ENCODE measurements at places on chromosomes 3 and 15. TPM values are rescaled to one million over a fixed set of nuclear protein-coding genes. Genes with fewer than 3 reads are reported as not detected.
A peak's percentile ranks its signal among the peaks of the same experiment; 100 is the strongest.

- no peak overlapping the region for H3K27ac ChIP-seq
- H3K36me3 ChIP-seq, result no peaks in the 10 kb centered on the region
- peaks cover 4% of the 10 kb centered on the region for H3K27me3 ChIP-seq
Measured at GRCh38 chr3:147977001-147977400, 567.8 kb downstream of the ZIC1 start.

- H3K36me3 ChIP-seq, result peaks cover 56% of the 10 kb centered on the region
- H3K4me1 ChIP-seq, result peaks cover 71% of the 10 kb centered on the region
- no peaks in the 10 kb centered on the region for H3K27me3 ChIP-seq
- peak overlapping the region; percentile 66 for H3K27ac ChIP-seq
- H3K4me3 ChIP-seq, result no peak overlapping the region
- DNase-seq, result peak; percentile 11
Measured at GRCh38 chr3:191387441-191388077, 57.2 kb upstream of the UTS2B start.

DNA sequence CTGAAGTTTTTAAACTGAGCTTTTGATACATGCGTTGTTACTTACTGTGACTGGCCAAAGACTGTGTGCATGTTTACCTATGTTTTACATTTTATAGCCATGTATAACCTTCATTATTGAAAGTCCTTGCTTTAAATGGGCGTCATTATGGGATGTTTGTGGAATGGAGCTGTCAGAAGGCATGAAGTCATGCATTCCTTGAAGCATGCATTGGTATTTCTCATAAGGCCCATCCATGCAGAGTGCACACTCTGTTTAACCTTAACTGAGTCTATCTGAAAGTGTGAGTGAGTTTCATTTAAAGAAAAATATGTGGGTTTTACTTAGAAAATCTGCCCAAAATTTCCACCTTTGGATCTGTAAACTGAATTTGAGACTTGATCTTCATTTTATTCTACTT, 51.1 kb downstream of the PSMD6 start:
- H3K36me3 ChIP-seq, result peaks cover 12% of the 10 kb centered on the region
- no peaks in the 10 kb centered on the region for H3K27me3 ChIP-seq
- H3K4me3 ChIP-seq, result peak overlapping the region; percentile 43
- H3K4me1 ChIP-seq, result peaks cover 82% of the 10 kb centered on the region

Gene CALML4
- 0.71 TPM for total RNA-seq

Gene IL16
- total RNA-seq, result not detected

Gene TAGLN3
- total RNA-seq, result not detected

Gene DLL4
- total RNA-seq, result not detected

Gene NR2E3
- total RNA-seq, result not detected

All from HFFc6 (cell line).